ENCODE measurements at places on chromosomes 12 and 14. TPM values are rescaled to one million over a fixed set of nuclear protein-coding genes. Genes with fewer than 3 reads are reported as not detected.

MLEC gene
- 19.7 TPM for polyA plus RNA-seq

WASHC4 gene
- 11.5 TPM for polyA plus RNA-seq

DNA sequence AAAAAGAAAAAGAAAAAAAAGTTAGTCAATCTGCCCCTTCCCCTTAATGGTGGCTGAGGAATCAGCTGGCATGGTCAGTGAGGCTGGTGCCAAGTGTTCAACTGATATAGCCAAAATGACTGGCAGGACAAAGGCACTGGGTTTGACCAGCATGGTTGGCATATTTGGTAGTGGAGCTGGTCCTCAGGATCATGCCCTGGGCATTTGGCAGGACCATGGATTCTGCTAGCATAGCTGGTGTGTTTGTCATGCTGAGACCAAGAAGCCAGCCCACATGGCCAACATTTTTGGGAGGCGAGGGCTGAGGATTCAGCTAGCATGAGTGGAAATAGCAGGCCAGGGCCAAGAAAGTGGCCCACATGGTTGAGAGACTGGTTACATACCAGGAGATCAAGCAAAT is 136.5 kb downstream of the FBXL14 start:
- H3K27me3 ChIP-seq, result no peaks in the 10 kb centered on the region
- no peak overlapping the region for H3K4me3 ChIP-seq

GRCh38 chr12:55908726-55909512 is 18.8 kb downstream of the PYM1 start:
- H3K36me3 ChIP-seq, result peaks cover 3% of the 10 kb centered on the region

DNA sequence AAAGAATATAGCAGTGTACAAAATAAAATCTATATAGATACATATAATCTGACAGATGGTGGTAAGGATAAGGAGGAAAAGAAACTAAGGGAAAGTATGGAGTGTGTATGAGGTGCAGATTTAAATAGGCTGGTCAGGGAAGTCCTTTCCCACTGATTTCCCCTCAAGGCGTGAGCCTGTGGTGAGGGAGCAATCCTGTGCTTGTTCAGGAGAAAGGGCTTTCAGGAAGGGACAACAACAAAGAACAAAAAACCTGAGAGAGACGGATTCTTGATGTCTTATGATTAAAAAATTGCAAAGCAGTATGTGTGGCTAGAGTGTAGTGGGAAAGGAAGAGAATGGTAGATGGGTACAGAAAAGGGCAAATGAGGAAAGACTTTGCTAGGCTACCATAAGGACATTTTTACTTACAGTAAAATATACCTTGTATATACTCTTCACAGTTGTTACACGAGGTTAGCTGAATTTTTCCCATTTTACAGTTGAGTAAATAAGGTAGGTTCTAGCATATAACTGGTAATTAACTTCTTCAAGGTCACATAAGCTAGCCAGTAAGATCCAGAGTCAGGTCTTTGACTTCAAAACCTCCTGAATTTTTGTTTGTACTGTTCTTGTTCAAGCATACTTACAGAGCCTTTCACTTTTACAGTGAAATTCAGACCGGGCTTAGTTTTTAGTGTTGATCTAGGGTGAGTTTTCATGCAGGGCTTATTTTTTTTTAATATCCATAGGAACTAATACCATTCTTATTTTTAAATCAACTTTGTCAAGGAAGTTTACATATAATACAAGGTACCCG is 15.6 kb downstream of the CNOT2 start:
- H3K4me1 ChIP-seq, result no peaks in the 10 kb centered on the region
- H3K27me3 ChIP-seq, result no peaks in the 10 kb centered on the region
- no peaks in the 10 kb centered on the region for H3K36me3 ChIP-seq

GRCh38 chr12:2644683-2645405 is 149.9 kb upstream of the FKBP4 start:
- H3K27ac ChIP-seq, result no peak overlapping the region
- H3K36me3 ChIP-seq, result no peaks in the 10 kb centered on the region
- H3K4me3 ChIP-seq, result no peak overlapping the region
- H3K27me3 ChIP-seq, result no peaks in the 10 kb centered on the region
- no peaks in the 10 kb centered on the region for H3K4me1 ChIP-seq
